Ureter (tissue), 1 donor: ENCODE measurements at places on chromosomes 1 and 21.

- peak; percentile 22 for DNase-seq
Measured at GRCh38 chr1:30187413-30188023, 535.9 kb downstream of the MATN1 start.

- no peak for DNase-seq
Measured at GRCh38 chr1:36088265-36088576, 471 bp upstream of the ADPRS start.

DNA sequence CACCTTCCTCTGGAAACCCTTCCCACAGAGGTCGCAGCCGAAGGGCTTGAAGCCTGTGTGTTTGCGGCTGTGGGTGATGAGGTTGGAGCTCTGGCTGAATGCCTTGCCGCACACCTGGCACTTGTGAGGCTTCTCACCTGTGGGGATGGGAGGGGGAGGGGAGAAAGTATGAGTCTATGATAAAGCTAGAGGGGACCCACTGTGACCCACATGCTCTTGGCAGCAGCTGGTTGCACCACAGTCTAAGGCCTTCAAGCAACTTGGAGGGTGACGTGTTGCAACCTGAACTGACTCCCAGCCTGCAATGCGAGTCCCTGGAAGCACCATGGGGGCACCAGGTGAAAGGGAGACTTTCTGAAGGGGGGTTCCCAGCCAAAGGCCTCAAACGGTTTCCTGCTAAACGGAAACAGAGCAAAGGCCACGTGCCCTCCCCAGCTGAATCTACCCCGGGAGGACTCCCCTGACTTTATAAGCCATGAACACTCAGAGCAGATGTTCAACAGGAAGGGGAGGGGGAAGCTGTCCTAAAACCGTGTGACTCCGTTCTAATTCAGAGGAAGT, 10.6 kb downstream of the GFI1 start:
- no peak for DNase-seq

DNA sequence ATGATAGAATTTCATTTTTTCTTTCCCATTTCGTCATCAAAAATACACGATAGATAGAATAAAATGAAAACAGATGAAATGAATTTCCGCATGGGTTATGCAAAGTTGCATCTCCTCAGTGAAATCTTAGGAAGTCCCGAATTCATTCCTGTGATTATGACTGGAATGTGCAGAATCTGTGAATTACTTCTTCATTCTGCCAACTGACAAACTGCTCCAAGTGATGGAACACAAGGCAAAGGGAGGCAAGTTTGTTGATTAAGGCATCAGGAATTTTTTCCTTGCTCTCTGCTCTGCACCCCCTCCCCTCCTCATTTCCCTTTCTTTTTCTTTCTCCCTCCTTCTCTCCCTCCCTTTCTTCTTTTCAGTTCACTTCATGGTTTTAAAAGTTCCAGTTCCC, 37.0 kb upstream of the ADGRL4 start:
- no peak for DNase-seq

DNA sequence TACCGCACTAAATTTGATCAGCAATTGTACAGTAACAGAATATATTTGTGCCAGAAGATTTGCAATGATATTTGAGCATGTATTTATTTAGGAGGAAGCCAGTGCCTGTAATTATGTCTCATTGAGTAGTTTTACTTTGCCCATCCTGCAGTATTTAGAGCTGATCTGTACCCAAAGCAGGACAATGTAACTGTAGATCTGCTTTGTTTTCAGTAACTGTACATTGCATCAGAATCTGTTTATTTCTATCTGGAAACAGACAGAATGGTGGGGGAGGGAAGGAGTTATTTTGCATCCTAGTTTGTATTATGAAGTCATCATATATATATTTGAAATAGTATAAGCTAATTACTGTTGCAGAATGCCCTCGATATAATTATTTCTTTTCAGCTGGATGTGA, 36.2 kb upstream of the LRRC8C start:
- no peak for DNase-seq

DNA sequence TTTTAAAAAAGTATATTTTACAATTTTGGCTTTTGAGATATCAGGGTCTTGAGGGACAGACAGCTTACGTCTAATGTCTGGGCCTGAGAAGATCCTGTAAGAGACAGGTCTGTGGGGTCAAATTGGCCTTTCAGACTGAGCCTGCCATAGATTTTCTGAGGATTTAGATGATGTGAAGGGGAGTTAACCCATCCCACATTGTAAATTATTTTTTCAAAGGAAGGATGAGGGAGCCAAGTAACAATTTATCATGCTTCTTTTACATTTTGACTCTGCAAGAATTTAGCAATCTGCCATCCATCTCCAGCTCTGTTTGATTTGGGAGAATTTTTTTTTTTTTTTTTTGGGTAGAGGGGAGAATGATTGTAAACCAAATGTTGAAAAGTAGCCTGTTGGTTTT, 160.9 kb downstream of the ROR1 start:
- no peak for DNase-seq

GRCh38 chr1:190579552-190580193, 102.0 kb upstream of the BRINP3 start:
- no peak for DNase-seq

- no peak for DNase-seq
Measured at GRCh38 chr1:39224295-39224829, 19.9 kb downstream of the MACF1 start.

DNA sequence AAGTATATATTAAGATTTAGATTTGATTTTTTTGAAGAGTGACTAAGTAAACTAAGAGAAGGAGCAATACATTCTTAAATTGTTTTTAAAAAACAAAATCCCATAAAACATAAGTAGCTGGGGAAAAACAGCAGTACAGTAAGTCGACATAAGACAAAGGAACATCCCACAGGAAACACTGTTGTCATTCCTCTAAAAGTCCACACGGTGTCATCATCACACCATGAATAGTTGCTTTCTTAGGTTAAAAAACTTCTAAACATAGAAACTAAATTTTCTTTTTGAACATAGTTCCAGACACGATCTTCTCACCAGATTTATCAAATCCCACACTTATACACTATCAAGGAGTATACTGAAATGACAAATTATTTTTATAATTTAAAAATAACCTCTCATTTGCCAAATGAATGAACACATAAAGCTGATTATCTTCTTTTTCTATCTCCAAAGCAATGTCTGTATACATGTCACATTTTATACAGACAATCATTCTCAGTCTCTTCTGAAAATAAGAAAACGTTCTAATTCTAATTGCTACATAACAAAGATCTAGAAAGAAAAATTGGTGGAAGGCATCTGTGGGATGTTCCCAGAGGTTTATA, 15.8 kb downstream of the ODF2L start:
- no peak for DNase-seq

DNA sequence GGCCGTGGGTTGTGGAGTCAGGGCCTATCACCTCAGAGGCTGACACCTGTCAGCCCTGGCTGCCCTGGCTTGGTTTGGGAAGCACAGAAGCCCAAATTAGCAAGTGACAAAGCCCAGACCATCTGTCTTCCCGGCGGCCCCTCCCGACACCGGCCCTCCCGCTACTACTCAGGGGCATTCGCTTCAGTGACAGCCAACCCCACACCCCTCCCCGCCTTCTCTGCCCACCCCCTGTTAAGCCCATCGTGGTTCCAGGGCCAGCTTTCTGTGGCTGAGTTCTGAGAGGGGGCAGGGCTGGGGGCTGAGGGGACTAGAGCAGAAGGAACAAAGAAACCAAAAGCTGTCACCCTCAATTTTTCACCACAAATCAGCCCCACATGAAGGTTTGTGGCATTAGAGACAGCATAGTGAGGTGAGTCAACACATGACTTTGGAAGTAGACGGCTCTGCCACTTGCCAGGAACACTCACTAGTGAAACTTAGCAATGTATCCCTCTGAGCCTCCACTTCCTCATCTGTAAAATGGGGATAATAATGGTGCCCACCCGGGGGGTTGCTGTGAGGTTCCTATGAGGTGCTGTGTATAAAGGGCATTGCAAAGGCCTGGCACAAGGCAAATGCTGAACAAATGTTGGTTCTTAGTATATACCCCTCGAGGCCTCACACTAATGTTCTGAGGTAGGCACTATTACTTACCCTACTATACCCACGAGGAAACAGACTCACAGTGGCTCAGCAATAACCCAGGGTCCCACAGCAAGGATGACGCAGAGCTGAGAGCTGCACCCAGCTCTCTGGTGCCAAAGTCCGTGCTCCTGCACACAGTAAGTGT, 5.2 kb upstream of the TNNI1 start:
- no peak for DNase-seq

GRCh38 chr1:99306644-99307043, 42.4 kb downstream of the PLPPR4 start:
- no peak for DNase-seq

DNA sequence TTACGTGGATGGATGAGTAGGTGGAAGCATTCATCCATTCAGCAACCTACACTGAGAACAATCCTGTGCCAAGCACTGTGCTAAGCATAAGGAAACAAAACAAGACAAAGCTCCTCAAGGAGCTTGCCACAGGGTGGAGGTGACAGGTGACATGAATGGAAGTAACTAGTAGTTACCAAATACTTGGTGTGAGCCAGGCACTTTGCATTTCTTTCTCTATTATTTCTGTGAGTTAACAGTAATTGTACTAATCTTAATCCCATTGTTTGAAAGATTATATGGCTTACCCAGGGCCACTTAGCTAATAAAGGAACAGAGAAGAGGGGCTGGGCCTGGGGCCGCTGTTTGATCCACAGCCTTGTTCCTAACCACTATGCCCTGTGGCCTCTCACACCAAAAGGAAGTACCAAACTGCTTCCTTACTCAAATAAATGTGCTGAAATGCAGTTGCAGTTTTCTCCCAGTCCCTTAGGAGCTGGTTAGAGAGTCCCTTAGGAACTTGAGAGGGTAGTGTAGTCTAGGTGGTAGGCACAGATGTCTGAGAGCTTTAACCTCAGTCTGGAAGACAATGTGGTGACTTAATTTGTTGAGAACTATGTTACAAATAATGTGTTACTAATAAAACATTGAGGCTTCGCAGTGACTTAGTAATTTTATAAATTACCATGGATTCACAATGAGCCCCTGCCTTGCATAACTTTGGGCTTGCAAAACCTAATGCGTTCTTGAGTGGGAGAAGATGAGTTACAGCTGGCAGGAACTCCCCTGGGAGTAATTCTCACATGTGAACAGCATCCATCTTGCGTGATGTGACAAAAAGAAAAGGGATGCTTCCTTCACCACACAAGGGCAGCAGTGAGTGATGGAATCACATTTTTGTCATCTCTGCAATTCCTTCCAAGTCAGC, 69.8 kb downstream of the MPZL1 start:
- no peak for DNase-seq

DNA sequence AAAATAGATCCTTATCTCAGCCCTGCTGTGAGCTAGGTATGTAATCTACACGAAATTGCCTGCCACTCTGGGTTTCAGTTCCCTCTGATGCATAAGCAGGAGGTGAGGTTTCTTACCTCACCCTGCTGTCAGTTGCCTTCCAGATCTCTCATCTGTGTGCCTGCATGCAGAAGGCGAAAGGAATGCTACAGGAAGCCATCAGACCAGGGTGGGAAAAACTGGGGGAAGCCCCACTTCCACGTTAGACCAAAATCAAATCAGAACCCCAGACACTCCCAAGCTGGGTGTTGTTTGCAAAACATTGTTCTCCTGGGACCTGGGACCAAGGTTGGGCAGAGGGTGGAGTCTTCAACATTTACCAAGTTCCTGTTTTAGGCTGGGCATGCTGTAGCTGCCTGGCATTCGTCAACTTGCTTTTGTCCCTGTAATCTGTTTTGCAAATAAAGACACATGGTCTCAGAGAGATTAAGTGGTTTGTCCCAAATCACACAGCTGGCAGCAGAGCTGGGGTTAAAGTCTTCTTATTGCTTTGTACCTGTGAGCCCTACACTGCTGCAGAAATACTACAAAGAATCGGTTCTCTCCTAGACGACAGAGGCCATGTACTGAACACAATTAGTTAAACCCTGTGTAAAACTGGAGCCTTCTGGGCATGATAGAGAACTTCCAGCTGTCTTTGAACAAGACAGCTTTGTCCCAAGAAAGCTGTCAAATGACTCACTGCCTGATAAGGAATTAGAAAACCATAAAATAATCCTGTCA, 389.7 kb upstream of the RUNX1 start:
- no peak for DNase-seq

GRCh38 chr1:65904681-65905083, 112.0 kb downstream of the PDE4B start:
- no peak for DNase-seq

DNA sequence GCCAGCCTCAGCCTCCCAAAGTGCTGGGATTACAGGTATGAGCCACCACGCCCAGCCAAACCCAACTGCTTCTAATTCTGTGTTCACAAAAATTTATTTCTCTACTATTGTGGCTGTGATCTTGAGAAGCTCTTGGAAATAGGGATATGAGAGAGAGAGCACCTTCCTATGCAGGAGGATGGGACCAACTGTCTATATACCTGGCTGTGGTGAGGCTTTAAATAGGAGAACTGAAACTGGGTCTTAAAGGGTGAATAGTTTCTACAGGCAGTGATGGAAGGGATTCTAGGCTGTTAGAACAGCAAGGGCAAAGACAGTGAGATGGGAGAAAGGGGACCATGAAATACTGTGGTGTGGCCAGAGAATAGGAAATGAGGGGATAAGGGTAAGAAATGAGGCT, 8.3 kb upstream of the PTCH2 start:
- no peak for DNase-seq

DNA sequence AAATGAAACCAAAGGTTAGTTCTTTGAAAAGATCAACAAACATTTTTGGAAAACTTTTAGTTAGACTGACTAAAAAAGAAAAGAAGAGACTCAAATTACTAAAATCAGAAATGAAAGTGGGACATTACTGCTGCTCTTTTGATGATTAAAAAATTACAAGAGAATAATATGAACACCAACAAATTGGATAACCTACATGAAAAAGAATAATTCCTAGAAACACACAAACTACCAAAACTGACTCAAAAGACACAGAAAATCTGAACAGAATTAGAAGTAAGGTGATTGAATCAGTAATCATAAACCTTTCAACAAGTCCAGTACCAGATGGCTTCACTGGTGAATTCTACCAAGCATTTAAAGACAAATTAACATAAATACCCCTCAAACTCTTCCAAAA, 5.6 kb downstream of the KIFAP3 start:
- DNase-seq, result no peak

- no peak for DNase-seq
Measured at GRCh38 chr1:53946252-53947171, at the start of gene LRRC42. Gene LRRC42, plus strand, starts transcription at chr1:53946350. Its CDS starts 5,650 bp downstream, at chr1:53952000.

DNA sequence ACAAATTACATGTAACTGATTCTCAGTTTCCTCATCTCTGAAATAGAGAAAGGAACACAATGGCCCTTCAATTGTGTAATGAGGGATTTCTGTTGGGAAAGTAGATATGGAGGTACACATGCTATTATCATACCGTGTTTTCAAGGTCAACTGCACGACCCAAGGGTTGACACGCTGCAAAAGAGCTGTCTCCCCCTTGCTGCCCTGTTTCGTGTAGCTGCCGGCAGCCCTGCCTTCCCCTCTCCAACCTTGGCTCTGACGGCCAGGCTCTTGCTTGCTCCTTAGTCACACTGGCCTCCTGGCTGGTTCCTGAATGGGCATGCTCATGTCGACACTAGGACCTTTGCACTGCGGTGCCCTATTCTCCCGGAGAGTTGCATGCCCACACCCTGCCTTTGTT, 134.4 kb downstream of the GALNT2 start:
- no peak for DNase-seq
